Smooth muscle cell of trachea (primary cell): ENCODE measurements at places on chromosomes 2 and 18. TPM values are rescaled to one million over a fixed set of nuclear protein-coding genes. Genes with fewer than 3 reads are reported as not detected.

ZAP70 gene
- total RNA-seq = not detected in 2 replicates

RNPEPL1 gene
- 30.1 and 36.4 TPM in 2 replicates for total RNA-seq

DNAJC27 gene
- total RNA-seq = 4.6 and 5.5 TPM in 2 replicates

SERPINB12 gene
- total RNA-seq = not detected in 2 replicates

MYO3B gene
- 0.15 and 0.17 TPM in 2 replicates for total RNA-seq

IL18R1 gene
- total RNA-seq = 0.44 and 0.66 TPM in 2 replicates

ANO7 gene
- 0.15 and 0.83 TPM in 2 replicates for total RNA-seq

ST6GAL2 gene
- under 0.01 TPM in 2 replicates for total RNA-seq

SPRED2 gene
- total RNA-seq = 9.5 and 10.3 TPM in 2 replicates
